ENCODE measurements at places on chromosomes 13 and 19.

DNA sequence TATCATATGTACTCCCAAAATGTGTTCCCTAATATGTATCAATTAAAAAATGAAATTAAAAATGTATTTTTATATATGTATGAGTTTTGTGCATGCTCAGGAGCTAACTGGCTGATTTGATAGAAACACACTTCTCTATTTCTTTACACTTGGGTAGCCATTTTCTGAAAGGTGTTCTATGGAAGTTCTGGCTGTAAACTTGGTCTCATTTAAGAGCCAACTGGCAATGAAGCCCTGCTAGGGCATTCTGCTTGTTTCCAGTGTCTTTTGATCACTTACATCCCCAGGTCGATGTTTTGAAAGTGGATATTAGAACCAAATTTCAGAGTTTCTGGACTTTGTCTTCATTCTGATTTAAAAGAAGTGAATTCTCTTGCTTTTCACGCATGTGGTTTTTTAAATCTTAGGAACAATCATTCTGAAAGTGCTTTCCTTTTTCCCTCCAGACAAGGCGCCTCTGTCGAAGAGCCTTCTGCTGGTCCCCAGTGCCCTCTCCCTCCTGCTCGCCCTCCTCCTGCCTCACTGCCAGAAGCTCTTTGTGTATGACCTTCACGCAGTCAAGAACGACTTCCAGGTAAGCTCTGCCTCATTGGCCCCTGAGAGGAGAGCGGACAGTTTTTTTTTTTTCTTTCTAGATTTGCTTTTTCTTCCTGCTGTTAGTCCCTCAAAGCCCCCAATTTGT, 20.1 kb downstream of the GPR18 start:
- no peak for DNase-seq

GRCh38 chr19:19068659-19069654, 5.2 kb downstream of the SLC25A42 start:
- no peak for DNase-seq

DNA sequence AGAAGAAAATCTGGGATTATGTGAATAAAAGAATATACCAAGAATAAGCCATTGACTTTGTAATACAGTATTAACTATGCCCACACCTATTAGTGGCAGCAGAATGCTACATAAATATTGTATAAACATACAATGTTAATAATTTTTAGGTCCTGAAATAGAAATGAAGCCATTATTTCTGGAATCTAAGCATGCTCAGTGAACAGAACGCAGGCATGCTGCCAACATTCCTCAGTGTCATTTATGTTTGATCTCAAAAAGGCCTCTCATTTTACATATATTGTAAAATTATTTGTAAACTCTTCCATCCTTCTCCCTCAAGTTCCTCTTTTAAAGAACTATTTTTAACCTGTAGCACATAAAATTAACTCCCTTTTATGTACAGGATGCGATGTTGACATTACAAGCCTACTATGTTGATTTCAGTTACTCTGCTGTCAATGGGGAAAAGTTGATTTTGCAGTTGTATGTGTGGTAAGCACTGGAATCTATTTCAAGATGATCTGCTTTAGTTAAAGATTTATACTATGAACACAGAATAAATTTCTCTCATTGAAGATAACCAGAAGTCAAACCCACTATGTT, 118.8 kb downstream of the VWA8 start:
- no peak for DNase-seq

- no peak for DNase-seq
Observed at GRCh38 chr13:26442541-26442940, 114.9 kb upstream of the WASF3 start.

- no peak for DNase-seq
Observed at GRCh38 chr13:37640499-37640898, 41.9 kb upstream of the POSTN start.

DNA sequence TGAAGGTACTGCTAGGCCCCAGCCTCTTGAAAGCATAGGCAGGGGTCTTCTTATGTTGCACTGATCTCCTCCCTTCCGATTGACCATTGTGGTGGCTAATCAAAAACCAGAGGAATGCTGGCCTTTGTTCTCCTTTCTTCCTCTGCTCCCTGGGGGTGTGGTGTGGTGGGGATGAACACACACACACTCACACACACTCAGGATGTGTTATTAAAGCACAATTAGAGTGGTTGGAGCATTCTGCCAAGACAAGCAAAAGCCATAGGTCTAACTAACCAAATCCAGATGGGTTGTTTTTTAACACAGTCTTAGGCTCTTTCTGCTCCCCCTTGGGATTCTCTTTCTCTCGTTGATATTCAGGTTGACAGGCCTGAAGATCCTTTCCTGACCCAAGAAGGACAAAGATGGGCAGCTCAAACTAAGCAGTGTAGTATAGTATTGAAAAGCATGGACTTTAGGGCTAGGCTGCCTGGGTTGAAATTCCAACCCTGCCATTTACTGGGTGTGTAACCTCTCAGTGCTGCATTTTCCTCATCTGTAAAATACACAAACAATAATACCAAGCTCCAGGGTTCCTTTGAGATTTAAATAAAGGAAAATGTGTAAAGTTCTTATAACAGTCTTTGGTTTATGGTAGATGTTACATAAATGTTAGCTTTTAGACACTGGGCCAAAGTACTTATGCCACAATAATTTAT, 25.5 kb upstream of the DGKH start:
- no peak for DNase-seq

GRCh38 chr13:33757713-33758112, 60.2 kb upstream of the RFC3 start:
- no peak for DNase-seq

DNA sequence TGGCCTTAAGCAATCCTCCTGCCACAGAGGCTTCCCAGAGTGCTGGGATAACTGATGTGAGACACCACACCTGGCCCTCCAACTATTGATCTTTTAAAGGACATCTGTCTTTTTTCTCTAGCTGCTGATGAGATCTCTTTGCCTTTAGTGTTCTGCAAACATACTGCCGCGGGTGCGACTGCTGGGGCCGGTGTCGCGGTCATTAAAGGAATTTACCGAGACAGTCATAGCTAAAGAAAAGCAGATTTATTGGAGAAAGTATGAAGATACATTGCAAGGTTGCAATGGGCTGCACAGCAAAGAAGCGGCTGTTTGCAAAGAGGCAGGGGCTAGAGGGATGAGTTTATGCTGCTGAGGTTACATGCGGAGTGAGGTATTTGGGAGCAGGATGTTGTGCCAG, 31.2 kb upstream of the LRRC4B start:
- no peak for DNase-seq

DNA sequence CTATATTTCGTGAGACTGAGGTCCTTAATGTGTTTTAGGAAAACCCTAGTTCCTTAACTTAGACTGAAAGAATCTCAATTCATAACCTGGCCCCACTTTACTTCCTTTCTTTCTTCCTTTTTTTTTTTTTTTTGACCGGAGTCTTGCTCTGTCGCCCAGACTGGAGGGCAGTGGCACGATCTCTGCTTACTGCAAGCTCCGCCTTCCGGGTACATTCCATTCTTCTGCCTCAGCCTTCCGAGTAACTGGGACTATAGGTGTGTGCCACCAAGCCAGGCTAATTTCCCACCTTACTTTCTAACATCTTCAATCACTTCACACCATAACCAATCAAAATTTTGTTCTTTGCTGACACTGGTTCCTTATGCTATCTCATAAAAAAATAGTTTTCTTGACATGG, 2097.0 kb downstream of the PCDH9 start:
- no peak for DNase-seq

DNA sequence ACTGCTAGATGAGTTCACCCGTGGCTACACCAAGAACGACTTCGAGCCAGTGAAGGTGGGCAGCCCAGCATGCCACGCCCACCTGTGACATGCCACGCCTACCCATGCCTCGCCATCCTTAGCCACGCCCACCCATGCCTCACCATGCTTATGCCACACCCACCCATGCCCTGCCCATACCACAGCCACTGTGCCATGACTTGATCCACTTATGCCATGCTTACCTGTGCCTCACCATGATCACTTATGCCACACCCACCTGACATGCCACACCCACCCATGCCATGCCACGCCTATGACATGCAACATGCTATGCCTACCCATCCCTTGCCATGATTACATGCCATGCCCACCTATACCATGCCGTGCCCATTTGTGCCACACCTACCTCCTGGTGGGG, 12.9 kb upstream of the USE1 start:
- peak; percentile 64 for DNase-seq

DNA sequence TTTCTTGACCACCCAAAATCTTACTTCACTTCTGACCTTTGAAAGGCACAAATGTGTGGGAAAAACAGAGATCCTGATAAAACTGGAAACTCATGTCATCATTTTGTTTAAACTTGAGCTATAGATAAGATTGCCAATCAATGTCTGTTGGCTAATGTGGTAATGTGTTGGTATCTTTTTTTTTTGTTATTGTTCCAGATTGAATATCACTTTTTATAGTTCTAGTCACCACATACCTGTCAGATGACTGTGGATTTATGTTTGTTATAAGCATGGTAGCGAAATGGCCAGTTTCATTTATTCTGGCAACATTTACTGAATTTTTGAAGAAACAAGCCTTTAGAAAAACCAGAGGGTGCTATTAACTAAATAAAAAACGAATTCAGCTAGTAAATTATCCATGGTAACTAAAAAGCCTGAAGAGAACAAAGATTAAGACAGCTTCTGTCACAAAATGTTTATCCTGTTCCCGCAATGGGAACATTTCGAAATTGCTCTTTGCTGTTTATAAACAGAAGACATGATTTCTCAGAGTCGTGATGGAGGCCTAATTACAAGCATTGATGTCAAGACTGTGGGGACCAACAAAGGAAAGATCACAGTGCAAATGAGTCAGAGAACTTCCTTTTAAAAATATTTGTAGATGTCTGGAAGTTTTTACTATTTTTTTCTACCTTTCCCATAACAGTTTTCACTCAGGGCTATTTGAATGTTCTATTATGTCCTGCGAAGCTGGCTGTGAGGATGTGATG, 82.9 kb upstream of the POSTN start:
- no peak for DNase-seq

DNA sequence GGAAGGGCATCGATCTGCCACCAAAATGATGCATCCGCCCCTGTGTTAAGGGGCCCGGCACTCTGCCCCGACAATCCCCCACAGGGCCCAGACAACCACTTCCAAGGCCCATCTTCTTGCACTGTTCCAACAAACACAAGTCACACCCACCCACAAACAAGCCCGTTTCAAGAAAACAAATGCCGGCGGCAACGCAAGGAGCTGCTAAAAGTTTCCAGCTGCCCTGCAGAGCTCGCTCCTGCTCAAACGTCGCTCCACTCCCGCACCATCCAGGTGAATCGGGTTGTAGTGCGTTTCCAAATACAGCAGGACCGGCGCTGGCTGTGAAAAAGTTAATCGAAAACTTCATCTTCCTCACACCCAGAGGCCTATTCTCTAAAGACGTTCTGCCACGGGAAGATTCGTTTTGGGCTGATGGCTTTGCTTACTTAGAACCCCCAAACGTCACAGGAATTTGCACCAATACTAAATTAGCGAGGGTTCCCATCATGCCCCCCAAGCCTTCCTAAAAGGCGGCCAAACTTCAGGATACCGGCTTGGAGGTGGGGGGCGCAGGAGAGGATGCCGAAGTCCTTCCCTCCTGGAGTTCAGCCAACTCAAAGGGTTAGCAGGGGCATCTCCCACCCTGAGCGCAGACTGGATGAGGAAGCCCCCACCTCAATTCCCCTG, 107.4 kb upstream of the DOCK9 start:
- peak; percentile 44 for DNase-seq

GRCh38 chr13:53301449-53301848, 272.8 kb downstream of the OLFM4 start:
- no peak for DNase-seq

- no peak for DNase-seq
Observed at GRCh38 chr13:111225810-111226546, 94.5 kb upstream of the TEX29 start.

GRCh38 chr19:4071610-4072009, 4.9 kb upstream of the ZBTB7A start:
- DNase-seq = no peak

GRCh38 chr13:26968431-26969341, 202.9 kb downstream of the USP12 start:
- no peak for DNase-seq

GRCh38 chr13:106095919-106096318, 439.5 kb downstream of the EFNB2 start:
- DNase-seq = no peak

GRCh38 chr13:99935772-99936171, 35.8 kb downstream of the ZIC5 start:
- no peak for DNase-seq

DNA sequence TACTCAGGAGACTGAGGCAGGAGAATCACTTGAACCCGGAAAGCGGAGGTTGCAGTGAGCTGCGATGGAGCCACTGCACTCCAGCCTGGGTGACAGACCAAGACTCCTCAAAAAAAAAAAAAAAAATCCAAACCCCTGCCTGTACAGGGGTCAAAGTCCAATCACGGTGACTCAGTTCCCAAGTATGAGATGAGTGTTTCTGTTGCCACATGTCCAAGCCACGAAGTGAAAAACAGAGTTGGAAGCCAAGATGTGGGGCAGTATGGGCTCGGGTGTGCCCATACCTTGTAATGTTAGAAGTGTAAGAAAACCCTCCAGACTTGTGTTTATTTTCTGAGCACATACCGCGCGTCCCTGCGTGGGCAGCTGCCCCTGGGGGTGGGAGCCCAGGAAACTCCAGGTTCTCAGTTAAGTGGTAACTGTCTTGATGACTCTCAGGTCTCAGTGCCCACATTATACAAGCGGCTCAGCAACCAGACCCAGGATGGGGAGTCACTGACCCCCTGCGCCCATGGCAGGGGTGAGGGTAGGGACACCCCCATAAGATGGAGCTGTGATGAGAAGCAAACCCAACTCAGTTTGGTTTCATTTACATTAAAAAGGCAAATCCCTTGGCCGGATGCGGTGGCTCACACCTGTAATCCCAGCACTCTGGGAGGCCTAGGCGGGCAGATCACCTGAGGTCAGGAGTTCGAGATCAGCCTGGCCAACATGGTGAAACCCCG, 1.2 kb upstream of the GPX4 start:
- DNase-seq = peak; percentile 85

DNA sequence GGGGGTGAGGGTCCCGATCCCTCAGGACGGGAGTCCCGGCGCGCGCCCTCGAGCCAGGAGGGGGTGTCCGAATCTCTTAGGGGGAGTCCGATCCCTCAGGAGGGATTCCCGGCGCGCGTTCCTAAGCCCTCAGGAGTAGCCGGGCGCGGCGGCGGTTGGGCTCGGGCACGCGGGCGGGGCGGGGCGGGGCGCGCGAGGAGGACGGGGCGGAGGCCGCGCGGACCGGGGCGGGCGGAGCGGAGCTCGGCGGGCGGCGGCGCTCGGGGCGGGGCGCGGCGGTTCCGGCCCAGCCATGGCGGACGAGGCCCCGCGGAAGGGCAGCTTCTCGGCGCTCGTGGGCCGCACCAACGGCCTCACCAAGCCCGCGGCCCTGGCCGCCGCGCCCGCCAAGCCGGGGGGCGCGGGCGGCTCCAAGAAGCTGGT, at the start of gene CUL4A:
Gene CUL4A, plus strand, starts transcription at position 278 of the 423 bp plus-strand sequence. Its CDS starts 15 bp downstream, at position 293.
- DNase-seq = peak; percentile 79

DNA sequence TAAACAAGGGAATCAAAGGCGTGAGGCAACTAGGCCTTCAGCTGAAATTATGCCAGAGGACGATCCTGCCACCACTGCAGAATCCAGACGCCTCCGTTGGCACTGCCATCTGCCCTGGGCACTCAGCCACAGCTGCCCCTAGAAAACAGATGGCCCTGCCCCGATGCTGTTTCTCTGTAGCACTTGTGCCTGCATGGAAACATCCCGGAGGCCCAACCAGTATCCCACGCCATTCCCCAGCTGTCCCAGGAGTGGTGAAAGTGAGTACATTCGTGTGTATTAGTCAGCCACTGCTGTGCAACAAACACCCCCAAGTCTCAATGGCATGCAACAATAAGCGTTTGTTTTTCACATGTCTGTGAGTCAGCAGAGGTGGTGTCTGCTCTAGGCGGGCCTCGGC, 8.9 kb upstream of the CRTC1 start:
- DNase-seq = no peak

Measured in stimulated activated CD8-positive, alpha-beta memory T cell treated with anti-CD3 and anti-CD28 coated beads, Interleukin-4, amount 100 ng/mL, for 48 hours (primary cell).